HL-60 (cell line): ENCODE measurements at places on chromosomes 13 and 19.
A peak's percentile ranks its signal among the peaks of the same experiment; 100 is the strongest.

DNA sequence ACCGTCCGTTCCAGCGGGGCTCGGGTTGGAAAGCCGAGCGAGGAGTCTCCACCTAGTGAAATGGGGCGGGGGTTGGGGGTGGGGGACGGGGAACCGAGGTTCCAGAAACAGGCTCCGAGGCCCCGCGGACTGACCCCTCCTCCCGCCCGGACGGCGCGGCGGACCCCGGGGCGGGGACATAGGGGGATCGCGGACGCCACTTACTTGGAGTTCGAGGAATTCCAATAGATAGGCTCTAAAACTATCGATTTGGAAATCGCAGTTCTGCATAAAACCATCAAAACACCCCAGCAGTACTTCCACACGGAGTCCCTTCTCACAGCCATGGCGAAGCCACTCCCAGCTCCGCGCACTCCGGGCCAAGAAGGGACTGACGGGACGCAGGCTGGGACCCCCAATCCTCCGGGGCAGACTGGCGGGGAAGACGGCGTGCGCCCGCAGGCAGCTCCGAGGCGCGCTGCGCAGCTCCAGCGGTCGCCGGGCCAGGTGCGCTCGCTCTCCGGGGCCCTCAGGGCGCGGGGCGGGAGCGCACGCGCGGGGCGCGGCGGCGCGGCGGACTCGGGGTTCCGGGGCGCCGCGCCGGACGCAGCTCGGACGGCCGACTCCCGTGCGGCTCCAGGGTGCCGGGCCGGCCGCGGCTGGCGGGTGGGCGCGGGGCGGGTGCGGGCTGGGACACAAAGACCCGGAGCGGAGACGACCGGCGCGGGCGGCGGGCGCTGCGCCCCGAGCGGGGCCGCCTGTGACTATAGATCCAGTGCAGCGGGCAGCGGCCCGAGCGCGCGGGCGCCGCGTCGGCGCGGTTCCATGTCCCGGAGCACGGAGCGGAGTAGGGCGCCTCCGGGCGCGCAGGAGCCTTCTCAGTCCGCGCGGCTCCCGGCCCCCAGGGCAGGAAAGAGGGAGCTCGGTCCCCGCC lies 567 bp downstream of the EFNB2 start:
- no peak for DNase-seq

GRCh38 chr13:44780591-44781280 lies 204.6 kb upstream of the TSC22D1 start:
- no peak for DNase-seq

DNA sequence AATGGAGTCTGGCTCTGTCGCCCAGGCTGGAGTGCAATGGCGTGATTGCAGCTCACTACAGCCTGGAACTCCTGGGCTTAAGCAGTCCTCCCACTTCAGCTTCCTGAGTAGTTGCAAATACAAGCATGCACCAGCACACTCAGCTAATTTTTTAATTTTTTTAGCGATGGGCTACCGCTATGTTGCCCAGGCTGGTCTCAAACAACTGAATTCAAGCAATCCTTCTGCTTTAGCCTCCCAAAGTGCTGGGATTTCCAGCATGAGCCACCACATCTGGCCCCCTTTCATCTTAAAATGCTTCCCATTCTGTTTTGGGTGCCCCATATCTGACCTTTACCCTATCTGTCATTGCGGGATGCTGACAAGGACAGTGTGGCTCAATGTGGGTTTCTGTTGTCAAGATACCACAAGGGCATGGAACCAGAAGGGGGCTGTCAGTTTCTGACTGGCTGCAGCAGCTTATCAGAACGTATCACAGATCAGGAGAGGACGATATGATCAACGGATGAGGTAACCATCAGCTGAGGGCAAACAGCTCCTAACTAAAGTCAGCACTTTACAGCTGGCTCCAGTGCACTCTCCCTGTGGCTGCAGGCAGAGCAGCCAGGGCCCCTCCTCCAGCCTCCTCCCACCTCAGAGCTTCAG lies 32.4 kb downstream of the GPR42 start:
- DNase-seq: no peak

DNA sequence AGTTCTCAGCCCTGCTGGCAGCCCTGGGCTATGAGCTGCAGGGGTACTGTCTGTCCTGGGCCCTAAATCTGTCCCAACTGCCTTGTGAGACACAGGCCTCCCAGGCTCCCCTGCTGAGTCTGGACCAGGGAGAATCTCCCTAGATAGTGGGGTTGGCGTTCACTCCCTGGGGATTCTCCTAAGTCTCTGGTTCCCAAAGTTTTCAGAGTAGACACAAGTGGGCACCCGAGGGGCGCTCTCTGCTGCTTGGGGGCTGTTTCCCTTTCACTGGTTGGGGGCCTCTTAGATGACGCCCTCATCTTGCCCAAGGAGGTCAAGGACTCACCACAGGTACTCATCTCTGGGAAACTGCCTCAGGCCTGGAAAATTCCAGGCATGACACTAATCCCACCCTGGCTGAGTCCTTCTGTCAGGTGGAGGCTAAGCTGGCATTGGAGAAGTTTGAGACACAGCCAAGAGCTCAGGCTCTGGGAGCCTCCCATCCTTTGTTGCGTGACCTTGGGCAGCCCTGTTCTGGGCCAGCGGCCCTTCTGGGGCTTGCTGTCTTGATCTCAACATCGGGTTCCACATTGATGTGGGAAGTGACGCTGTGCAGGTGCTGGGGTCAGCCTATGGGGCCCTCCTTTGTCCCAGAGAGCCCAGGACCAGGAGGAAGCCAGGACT lies 3.9 kb downstream of the RPL18A start:
- DNase-seq: no peak

GRCh38 chr13:112056739-112057438 lies 10.1 kb upstream of the SOX1 start:
- DNase-seq: no peak

DNA sequence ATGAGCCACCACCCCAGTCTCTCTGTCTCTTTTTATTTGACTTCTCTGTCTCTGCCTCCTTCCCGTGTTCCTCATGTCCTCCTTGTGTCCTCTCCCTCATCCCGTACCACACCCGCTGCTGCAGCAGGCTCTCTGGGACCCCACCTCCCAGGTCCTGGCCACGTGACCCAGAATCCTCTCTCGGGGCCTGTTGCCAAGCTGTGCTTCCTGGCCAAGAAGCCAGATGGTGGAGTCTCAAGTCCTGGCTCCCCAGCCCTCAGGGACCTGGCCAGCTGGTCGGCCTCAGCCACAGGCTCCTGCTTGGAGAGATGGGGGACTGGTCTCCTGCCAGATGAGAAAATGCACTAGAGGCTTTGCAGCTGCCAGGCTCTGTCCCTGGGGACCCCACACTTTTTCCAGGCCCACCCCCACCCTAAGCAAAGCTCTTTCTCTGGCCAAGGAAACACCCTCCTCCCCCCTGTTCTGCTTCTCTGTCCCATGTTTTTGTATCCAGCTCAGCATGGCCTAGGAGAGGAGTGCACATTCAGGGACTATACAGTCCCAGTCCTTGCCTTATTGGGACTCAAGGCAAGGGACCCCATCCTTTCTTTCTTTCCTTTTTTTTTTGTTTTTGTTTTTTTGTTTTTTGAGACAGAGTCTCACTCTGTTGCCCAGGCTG lies 34.3 kb upstream of the SHKBP1 start:
- DNase-seq: no peak

GRCh38 chr13:102589301-102589822 lies 7.4 kb upstream of the TPP2 start:
- no peak for DNase-seq

- no peak for DNase-seq
These were observed 138.6 kb downstream of the KCNRG start for GRCh38 chr13:50153876-50154275.

DNA sequence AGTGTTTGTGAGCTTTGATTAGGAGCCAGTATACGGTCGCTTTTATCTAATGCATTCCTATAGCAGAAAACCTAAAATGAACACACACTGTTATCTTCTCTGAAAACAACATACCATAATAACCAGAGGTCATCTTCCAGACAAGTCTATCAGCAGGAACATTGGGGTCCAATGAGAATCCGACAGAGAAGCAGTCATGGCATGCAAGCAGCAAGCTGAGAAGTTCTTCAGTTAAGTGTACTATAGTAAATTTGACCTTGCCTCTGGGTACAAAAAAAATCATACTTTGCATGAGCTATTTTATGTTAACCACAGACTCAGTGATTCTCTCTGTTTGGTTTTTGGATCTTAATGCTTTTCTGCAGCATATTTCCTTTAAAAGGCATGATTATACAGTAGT lies 1505.1 kb downstream of the PCDH9 start:
- no peak for DNase-seq

- DNase-seq: no peak
These were observed 4.3 kb downstream of the OR7A5 start for GRCh38 chr19:14830702-14831101.

- DNase-seq: no peak
These were observed 92.9 kb downstream of the FLT1 start for GRCh38 chr13:28402057-28402381.

- DNase-seq: no peak
These were observed 26.8 kb upstream of the STARD13 start for GRCh38 chr13:33312150-33312860.

GRCh38 chr13:75744127-75744526 lies 108.0 kb downstream of the LMO7 start:
- DNase-seq: no peak

DNA sequence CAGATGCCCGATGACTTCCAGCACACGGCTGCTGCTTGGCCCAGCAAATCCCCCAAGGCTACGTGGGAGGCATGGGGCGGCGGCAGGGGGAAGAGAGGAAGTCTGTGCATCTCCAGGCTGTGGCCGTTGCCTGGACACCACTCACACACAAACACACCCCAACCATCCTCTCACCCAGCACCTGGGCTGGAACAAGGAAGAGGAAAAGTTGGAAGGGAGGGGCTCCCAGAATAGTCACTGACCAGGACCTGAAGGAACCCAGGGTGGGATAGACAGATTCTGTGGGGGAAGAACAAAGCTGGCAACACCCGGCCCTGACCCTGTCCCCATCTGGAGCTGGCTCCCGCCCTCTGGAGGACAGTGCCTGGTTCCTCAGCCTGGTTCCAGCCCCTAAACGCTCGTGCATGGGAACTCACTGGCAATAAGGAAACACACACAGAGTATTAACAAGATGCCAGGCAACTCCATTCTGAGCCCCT lies 11.2 kb downstream of the PPP6R1 start:
- peak; percentile 72 for DNase-seq

DNA sequence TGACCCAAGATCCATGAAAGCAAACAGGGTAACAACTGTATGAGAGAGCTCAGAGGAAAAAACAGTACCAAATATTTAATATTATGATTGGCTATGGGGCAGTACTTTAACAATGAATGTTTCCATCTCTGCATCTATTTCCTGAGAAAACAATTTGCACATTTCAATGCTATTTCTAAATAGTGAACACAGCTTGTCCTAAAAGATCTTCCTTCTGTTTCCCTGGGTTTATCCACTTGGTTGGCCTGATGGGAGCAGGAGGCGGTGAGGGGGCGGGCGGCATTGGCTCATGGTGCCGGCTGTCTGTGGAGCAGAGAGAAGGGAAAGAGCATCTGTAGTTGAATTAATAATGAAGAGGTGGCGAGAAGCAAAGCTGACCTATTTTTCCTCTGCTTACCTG lies 291.4 kb downstream of the DCLK1 start:
- DNase-seq: no peak

GRCh38 chr19:43675906-43676305 lies 5.9 kb upstream of the PLAUR start:
- no peak for DNase-seq

- peak; percentile 55 for DNase-seq
These were observed 65.9 kb downstream of the KCNRG start for GRCh38 chr13:50080911-50081678.

DNA sequence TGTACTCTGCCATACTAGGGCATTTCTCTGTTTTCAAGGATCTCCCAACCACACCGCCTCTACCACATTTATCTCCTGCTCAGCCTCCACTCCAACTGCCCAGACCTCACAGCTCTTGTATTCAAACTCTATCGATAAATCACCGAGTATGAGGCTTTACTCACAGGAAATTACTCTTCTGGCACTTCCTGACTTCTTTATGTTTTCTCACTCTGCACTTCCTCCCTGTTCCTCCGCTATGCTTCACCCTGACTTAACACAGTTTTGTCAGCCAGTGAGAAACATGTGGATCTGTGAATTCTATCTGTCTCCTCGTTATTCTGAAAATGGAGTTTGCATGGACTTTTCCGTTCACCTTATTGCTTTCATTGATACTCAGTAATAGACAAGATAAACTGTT lies 2.6 kb upstream of the CARD8 start:
- peak; percentile 22 for DNase-seq

- no peak for DNase-seq
These were observed 116.6 kb downstream of the CYSLTR2 start for GRCh38 chr13:48770372-48770771.

- DNase-seq: no peak
These were observed 82.6 kb downstream of the KATNAL1 start for GRCh38 chr13:30224732-30225131.

- DNase-seq: no peak
These were observed 463.2 kb downstream of the KLF5 start for GRCh38 chr13:73521985-73522524.

GRCh38 chr19:1789261-1790041 lies 22.6 kb downstream of the ATP8B3 start:
- DNase-seq: no peak

GRCh38 chr13:30934381-30934780 lies 1.9 kb downstream of the TEX26 start:
- no peak for DNase-seq
